Left lobe of liver (tissue), 2 donors: ENCODE measurements at places on chromosomes 7 and 10.

DNA sequence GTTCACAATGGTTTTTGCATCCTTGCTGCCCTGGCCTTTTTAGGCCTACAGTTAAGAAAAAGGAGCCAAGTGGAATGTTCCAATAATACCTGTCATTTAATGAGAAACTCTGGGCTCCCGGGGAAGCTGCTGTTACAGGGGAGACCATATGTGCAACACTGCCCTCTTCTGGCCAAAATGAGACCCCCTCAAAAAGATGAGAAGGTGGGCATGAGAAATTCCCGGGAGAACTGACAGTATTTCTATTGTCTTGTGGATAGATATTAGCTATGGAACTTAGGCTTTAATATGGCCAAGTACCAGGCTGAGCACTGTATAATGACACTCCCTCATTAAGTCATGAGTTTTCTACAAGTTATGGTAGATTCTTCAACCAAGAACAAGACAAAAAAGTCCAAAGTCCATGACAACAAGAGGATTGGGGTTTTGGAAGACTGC is 99.4 kb downstream of the CCDC3 start:
- peak; percentile 52 for DNase-seq

- DNase-seq = no peak
These were observed 34.4 kb downstream of the ASAH2 start for GRCh38 chr10:50216894-50217293.

DNA sequence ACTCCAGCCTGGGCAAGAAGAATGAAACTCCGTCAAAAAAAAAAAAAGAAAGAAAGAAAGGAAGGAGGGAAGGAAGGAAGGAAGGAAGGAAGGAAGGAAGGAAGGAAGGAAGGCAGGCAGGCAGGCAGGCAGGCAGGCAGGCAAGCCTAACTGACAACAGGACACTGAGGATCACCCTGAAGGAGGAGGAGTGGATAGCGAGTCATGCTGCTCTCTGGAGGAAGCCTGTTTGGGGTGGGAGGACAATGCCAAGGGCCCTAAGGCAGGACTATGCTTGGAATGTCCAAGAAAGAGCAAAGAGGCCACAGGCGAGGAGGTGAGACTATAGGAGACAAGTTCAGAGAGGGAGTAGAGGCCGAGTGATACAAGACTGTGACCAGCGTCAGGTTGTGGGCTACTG is 107.0 kb upstream of the PARD3 start:
- DNase-seq = no peak

- peak; percentile 84 for DNase-seq
These were observed 8.3 kb downstream of the PCBD1 start for GRCh38 chr10:70880077-70880534.

DNA sequence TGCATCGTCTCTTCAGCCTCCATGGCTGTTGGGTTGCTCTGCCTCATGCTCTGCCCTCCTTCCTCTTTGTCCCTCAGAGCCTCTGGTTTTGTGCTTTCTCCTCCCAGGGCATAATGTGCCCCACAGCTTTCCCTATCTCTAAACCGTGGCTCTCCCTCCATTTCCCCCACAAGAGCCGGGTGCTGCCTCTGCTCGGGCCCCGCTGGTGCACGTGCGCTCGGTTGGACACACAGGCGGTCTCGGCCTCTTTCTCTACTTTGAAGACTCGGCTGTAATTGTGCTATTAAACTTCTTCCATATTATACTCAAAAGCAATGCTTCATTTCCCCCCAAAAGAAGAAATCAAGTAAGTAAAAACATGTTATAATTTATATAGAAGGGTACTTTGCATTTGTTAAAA is 109.7 kb upstream of the KLF14 start:
- DNase-seq = no peak

- DNase-seq = no peak
These were observed 58.4 kb downstream of the ZNF22 start for GRCh38 chr10:45058992-45059561.

- no peak for DNase-seq
These were observed 1321.5 kb downstream of the XPNPEP1 start for GRCh38 chr10:108601851-108602250.

DNA sequence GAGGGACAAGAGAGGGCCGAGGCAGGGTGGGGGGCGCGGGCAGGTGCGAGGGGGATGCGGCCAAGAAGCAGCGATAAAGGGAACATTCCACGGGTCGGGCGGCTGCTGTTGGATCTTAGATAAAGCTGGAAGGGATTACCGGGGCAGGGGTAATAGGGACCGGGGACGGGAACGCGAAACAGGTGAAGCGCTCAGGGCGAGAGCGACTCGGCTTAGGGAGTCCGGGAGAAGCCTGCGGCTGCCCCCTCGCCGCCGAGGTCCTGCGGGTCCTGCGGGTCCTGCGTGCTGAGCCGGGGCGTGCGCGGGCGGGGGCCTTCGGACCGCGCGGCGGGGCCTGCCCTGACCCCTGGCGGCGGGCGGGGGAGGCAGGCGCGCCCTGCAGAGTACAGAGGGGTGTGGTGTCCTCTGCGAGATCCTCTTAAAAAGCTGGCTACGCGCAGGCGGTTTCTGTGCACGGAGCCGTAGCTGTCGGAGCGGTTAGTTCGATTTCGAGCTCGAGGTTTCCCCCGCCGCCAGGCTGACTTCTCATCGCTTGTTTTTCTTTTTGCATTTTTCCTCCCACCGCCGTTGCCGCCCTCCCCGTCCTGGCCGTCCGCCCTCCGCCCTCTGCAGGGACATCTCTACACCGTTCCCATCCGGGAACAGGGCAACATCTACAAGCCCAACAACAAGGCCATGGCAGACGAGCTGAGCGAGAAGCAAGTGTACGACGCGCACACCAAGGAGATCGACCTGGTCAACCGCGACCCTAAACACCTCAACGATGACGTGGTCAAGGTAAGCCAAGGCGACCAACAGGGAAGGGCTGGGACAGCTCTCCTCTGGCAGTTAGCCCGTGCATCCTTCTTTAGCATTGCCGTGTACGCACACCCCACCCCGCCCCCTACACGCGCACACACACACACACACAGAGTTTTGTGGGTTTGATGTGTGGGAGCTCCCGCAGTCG is 1.4 kb downstream of the CAV1 start:
- DNase-seq = peak; percentile 78

DNA sequence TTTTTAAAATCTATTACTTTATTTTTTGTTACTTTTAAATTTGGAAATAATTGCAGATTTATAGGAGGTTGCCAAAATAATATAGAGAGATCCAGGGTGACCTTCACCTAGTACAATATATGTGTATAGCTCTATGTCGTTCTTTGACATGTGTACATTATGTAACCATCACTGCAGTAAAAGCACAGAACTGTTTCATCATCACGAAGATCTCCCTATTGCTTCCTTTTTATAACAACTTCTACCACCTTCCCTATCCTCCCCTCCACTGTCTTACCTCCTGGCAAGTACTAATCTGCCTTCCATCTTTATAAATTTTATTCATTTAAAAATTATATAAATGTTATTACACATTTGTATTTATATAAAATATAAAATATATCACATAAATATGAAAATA is 251.0 kb downstream of the AUTS2 start:
- DNase-seq = no peak

DNA sequence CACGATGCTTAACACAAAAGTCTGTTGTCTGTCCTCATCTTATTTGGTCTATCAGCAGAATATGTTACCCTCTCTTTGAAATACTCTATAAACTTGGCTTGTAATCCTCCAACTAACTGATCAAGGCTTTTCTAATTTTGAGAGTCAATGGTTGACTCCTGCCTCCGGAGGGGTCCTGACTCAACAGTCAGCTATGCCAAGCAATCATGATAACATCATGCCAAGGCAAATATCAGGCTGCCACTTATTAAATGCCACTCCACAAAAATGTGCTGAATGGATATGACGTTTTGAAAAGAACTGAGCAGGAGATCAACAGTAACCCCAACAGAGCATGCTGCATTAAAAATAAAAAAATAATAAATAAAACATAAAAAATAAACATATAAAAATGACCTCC is 116.1 kb downstream of the PARD3 start:
- no peak for DNase-seq

- DNase-seq = no peak
These were observed 168.7 kb downstream of the LRRC4 start for GRCh38 chr7:127862525-127862924.

DNA sequence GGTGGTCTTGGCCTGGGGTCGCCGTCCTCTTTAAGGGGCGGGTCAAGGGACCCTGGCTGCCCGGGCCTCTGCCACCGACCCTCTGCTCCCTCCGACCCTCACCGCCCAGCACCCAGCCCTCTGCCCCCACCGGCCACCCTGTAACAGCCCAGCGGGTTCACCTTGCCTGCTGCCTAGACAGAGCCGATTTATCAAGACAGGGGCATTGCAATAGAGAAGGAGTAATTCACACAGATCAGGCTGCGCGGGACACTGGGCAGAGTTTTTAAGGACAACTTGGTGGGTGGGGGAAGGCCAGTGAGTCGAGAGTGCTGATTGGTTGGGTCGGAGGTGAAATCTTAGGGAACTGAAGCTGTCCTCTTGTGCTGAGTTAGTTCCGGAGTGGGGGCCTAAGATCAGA is 779 bp upstream of the ADCK2 start:
- DNase-seq = no peak

GRCh38 chr7:155603205-155603857 is 41.1 kb upstream of the RBM33 start:
- DNase-seq = no peak

- no peak for DNase-seq
These were observed 1047.1 kb downstream of the NRG3 start for GRCh38 chr10:82922046-82922445.

DNA sequence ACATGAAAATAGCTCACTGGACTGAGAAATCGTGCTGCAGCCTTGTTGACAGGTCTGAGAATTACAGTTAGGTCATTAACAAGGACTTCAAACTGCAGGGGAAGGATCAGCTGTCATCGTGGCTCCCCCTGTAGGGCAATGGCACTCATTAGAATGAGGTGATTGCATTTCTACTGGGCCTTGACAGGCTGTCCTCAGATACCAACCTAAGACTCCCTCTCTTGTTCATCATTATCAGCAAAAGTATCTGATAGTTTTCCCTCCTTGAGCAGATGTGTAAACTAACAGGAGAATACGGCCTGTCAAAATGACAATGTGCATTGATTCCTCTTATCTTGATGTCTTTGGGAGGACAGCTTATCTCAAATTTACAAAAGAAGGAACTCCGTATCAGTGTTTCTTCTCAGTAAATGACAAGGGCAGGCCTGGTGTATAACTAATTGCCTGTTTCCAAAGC is 648.5 kb upstream of the LRRN3 start:
- DNase-seq = no peak

- peak; percentile 94 for DNase-seq
These were observed 8.8 kb upstream of the ZMIZ1 start for GRCh38 chr10:79059859-79060379.

GRCh38 chr10:101261702-101262101 is 32.4 kb upstream of the LBX1 start:
- DNase-seq = no peak

GRCh38 chr10:72124989-72125388 is 36.6 kb upstream of the SPOCK2 start:
- no peak for DNase-seq

DNA sequence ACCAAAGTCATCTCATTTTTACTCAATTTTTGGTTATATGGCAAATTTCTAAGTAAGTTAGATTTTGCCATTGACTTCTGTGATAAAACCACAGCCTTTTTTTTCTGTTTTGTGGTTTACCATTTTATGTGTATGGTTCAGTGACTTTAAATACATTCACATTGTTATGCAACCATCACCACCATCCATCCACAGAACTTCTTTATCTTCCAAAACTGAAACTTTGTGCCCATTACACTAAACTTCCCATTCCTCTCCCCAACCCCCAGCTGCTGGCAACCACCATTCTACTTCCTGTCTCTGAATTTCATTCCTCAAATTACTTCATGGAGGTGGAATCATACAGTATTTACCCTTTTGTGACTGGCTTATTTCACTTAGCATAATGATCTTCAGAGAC is 280.4 kb upstream of the TCERG1L start:
- no peak for DNase-seq

DNA sequence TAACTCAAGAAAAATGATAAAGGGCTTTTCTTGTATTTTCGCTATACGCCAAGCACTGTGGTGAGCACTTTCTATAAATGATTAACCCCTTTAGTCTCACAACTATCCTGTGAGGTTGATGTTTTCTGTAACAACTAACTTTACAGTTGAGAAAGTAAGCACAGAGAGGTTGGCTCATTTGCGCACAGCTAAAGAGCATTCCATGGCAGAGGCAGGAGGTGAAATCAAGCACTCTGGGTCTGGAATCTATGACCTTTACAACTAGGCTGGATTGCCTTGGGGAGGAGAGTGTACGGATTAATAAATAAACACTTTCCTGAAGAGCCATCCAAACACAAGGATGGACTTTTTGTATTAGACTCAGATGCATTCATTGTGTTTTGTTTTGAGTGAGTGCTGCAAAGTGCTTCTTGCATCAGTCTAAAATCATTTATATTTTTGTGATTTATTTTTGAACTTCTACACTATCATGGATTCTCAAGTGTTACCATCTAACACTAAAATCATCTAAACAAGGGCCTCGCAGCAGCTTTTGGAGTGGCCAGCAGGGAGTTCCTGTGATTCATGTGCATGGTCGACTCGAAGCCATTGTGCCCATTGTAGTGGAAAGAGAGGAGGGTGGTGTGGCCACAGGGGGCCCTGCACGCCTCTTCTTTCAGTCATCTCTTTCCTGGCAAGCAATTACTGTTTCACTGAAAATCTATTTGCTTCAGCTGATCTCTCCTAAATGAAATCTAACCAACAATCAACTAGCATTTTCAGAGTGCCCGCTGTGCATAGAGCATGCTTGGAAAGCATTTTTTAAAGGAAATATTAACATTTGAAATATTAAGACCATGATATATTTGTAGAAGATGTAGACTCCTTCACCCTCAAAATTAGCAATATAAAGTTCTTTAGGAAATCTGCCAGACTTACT is 633.4 kb upstream of the COBL start:
- no peak for DNase-seq

DNA sequence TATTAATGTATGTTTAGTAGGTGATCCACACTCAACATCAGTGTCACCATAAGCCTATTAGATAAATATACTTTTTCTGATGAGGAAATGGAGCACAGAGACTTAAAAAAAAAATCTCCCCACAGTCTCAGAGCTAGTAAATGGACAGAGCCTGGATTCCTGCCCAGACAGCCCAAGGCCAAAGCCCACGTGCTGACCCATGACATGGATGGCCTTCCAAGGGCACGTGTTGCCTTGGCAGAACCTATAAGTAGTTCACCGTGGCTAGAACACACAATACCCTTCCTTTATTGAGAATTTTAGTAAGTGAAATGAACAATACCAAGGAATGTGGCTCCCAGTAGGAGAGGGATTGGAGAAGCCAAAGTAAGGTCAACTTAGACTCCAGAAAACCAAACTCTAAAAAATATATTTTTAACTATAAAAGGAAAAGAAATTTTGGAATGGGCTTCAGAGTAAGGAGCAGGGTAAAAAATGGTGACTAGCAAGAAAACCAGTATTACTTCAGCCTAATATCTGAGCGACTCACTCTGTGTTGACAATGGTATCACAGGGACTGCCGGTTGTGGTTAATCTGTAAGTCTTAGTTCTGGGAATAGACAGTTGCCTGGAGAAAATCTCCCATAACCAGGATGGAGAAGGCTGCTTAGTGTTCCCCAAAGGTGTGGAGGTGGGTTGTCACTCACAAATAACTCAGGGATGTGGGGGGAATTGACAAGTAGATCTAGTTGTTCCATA is 223.0 kb downstream of the SORCS1 start:
- peak; percentile 81 for DNase-seq

GRCh38 chr7:108461840-108462239 is 5.6 kb upstream of the NRCAM start:
- no peak for DNase-seq
